ENCODE measurements at places on chromosomes 12 and 14.

DNA sequence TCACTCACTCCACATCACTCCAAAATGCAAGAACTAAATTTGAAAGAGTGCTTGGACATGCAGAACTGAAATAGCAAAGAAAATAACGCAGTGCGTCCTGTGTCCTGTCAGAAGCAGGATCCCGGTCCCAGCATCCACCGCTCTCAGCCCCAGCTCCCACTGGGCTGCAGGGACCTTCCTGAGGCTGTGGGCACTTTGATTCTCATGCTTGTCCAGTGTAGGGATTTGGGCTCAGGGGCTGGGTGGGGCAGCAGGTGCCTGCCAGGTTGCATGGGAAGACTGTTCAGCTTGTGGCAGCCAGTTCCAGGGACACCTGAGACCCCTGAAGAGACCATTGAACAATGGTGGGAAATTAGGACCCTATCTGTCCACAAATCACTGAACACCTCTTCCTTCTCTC, 140.0 kb upstream of the FKBP4 start:
- DNase-seq: no peak

GRCh38 chr12:122413516-122414404, 8.7 kb downstream of the CLIP1 start:
- no peak for DNase-seq

DNA sequence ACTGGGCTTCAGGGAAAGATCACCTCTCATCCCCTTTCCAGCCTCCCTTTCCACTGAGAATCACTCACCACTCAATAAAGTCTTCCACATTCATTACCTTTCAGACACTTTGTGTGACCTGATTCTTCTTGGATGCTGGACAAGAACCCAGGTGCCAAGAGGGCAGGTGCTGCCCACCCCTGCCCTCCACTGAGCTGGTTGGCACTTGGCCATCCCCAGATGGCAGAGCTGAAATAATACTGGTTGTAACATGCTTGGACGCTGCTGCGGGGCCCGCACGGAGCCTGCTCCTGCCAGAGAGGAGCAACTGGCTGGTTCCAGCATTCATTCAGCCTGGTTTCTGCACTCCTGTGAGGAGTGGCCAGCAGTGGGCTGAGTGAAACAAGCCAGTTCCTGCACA, 386.7 kb upstream of the CCDC196 start:
- DNase-seq: no peak

GRCh38 chr14:81298122-81298521, 77.4 kb upstream of the GTF2A1 start:
- DNase-seq: no peak

DNA sequence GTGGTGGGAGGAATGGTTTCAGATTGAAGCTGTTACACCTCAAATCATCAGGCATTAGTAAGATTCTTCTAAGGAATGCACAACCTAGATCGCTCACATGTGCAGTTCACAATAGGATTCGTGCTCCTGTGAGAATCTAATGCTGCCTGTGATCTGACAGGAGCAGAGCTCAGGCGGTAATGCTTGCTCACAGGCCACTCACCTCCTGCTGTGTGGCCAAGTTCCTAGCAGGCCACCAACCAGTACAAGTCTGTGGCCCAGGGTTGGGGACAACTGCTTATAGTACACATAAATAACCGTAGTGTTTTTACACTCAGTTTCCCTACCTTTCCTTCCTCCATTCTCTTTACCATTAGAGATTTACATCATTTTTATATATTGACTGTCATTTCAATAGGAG, 121.4 kb downstream of the SLCO1B3 start:
- DNase-seq: no peak

- DNase-seq: no peak
Measured at GRCh38 chr14:105383083-105383730, 15.1 kb upstream of the TEX22 start.

- no peak for DNase-seq
Measured at GRCh38 chr12:53994264-53995001, 5.5 kb upstream of the HOXC9 start.

- no peak for DNase-seq
Measured at GRCh38 chr14:92967346-92967926, 44.5 kb downstream of the CHGA start.

- no peak for DNase-seq
Measured at GRCh38 chr14:93981316-93982229, 5.2 kb upstream of the ASB2 start.

GRCh38 chr14:105398726-105399465, 558 bp downstream of the TEX22 start:
- no peak for DNase-seq

- DNase-seq: no peak
Measured at GRCh38 chr12:7122811-7123769, 5.6 kb downstream of the RBP5 start.

DNA sequence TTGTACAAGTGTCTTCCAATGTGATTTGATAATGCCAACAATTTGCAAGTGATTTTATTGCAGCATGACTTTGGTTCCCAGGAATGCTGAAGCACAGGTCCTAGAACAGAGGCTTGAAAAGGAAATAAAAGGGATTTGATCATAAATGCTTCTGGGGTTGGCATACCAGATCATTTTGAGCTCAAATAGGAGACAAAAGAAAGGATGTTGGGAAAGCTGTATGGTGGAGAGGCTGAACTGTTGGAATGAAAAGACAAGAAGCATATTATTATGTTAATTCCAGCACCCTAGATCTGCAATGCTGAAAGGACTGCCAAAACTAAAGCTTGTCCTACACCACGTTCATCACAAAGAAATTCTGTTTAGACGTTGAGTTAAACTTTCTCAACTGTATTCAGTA, 143.1 kb downstream of the BICD1 start:
- no peak for DNase-seq
